ENCODE measurements at places on chromosomes 3 and 15. TPM values are rescaled to one million over a fixed set of nuclear protein-coding genes. Genes with fewer than 3 reads are reported as not detected.

The SUCNR1 gene
- not detected for total RNA-seq

The SI gene
- total RNA-seq, result not detected

The STRIT1 gene
- total RNA-seq, result not detected

The DAZL gene
- not detected for total RNA-seq

The ARPIN gene
- total RNA-seq, result 26.0 TPM

The HRG gene
- total RNA-seq, result not detected

The NKTR gene
- total RNA-seq, result 95.2 TPM

The GOLGA8T gene
- total RNA-seq, result 0.47 TPM

The GRM2 gene
- 6.6 TPM for total RNA-seq

The C3orf33 gene
- 4.2 TPM for total RNA-seq

The CKMT1B gene
- total RNA-seq, result 1.9 TPM

The AGBL1 gene
- 0.05 TPM for total RNA-seq

The RHCG gene
- not detected for total RNA-seq

The ADGRG7 gene
- total RNA-seq, result not detected

The SEMA7A gene
- 14.4 TPM for total RNA-seq

The GXYLT2 gene
- 0.82 TPM for total RNA-seq

Measured in neural crest cell (in vitro differentiated cells).